Effector CD8-positive, alpha-beta T cell (primary cell): ENCODE measurements at places on chromosomes 11 and 22.

DNA sequence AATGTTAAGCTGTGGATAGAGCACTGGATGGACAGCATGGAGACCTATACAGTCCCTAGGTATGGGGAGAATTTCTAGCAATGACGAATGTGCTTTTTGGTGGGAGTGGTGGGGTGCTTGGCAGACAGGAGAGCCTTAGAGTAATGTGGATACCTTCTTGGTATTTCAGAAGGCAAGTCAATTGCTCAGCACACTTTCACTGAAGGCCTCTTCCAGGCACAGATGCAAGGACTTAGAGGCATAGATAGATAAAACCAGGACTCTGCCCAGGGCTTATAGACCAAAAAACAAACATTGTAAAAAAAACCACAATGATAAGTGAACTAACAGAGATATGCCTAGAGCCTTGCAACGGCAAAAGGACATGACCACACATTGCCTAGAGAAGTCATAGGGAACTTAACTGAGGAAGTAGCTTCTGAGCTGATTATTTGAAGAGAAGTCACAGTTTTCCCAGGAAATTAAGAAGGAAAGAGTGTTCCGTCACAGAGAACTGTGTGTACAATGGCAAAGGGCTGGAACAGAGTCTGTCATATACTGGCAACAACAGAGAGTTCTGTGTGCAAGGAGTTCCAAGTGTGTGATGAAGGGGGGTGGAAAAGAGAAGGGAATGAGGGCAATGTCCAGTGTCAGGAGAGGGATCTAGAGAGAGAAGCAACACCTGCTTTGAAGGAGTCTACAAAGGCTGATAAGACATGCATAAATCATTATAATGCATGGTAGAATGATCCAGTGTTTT lies 65.9 kb upstream of the PICALM start:
- no peak for DNase-seq

- no peak for DNase-seq
Observed at GRCh38 chr22:18970176-18970947, 34.3 kb upstream of the PRODH start.

DNA sequence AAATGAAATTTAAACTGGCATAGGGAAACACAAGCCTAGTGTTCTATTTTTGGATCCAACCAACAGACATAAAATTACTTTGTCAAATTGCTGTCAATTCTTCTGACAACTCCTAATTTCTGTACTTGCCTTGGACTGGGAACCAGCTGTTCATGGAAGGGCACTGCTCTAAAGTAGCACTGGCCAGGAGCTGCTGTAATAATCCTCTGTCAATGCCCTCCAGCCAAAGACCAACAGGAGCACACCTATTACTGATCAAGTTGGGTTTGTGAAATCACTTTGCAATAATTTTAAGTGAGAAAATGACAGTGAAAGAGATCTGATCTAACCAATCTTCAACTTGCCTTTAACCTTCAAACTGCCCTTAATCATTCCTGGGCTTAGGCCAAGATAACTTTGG lies 18.9 kb upstream of the TMEM123 start:
- no peak for DNase-seq

GRCh38 chr22:46029574-46030200 lies 52.7 kb upstream of the WNT7B start:
- DNase-seq, result no peak

DNA sequence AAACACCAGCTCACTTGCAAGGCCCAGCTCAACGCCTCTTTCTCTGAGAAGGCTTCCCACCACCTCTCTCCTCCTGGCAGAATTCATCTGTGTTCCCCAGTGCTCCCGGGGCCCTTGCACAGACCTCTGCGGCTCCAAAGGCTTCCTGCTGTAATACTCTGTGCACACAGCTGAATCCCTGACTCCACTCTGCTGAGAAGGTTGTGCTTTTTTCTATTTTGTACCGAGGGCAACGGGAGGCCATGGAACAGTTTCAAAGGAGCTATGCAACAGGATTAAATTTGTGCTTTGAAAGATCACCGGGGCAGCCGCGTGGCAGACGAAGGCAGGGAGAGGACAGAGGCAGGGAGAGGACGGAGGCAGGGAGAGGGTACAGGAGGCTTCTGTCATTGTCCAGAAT lies 49.2 kb upstream of the SYT7 start:
- no peak for DNase-seq

DNA sequence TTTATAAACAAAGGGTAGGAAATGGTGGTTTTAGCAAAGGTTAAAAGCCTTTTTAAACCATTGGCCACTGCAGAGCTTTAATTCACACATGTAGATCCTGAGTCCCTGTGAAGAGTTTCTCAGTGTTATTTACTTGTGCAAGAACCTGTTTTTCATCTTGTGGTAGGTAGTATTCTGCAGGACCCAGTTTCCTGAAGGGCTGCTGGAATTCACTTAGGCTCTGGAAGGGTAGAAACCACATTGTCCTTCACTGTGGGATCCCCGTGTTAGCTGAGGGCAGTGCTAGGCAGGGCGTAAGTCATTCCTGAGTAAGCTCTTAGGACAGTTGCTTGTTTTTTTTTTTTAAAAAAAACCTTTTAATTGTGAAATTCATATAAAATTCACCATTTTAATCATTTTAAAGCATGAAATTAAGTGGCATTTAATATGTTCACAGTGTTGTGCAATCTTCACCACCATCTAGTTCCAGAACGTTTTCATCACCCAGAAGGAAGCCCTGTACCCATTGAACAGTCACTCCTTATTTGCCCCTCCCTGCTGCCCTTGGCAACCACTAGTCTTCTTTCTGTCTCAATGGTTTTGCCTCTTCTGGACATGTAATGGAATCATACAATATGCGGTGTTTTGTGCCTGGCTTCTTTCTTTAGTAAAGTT lies 77.7 kb downstream of the C22orf31 start:
- DNase-seq, result no peak

DNA sequence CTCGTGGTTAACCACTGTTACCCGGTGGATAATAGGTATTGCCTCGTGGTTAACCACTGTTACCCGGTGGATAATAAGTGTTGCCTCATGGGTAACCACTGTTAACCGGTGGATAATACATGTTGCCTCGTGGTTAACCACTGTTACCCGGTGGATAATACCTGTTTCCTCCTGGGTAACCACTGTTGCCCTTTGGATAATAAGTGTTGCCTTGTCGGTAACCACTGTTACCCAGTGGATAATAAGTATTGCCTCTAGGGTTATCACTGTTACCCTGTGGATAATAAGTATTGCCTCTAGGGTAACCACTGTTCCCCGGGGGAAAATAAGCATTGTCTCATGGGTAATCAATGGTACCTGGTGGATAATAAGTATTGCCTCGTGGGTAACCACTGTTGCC lies 15.0 kb upstream of the NXPE4 start:
- no peak for DNase-seq

DNA sequence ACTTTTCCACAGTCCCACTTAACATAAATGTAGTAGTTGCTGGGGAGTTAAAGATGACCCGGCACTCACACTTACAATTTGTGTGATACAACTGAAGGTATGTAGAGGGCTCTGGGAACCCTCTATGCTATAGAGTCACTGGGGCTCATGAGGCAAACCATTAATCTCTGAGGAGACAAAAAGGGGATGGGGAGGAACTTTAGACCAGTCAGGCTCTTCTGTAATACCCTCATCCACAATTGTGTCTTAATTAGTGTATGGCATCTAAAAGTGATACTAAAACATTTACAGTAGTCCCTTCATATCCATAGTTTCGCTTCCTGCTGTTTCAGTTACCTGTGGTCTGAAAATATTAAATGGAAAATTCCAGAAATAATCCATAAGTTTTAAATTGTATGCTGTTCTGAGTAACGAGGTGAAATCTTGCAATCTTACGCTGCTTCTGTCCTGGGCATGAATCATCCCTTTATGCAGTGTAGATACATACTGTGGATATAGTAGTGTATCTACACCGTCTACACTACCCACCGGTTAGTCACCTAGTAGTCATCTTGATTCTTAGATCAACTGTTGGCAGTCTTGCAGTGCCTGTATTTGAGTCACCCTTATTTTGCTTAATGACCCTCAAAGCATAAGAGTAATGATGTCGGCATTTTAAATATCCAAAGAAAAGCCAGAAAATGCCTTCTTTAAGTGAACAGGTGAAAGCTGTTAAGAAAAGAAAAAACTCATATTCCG lies 12.2 kb downstream of the CBL start:
- DNase-seq, result no peak

DNA sequence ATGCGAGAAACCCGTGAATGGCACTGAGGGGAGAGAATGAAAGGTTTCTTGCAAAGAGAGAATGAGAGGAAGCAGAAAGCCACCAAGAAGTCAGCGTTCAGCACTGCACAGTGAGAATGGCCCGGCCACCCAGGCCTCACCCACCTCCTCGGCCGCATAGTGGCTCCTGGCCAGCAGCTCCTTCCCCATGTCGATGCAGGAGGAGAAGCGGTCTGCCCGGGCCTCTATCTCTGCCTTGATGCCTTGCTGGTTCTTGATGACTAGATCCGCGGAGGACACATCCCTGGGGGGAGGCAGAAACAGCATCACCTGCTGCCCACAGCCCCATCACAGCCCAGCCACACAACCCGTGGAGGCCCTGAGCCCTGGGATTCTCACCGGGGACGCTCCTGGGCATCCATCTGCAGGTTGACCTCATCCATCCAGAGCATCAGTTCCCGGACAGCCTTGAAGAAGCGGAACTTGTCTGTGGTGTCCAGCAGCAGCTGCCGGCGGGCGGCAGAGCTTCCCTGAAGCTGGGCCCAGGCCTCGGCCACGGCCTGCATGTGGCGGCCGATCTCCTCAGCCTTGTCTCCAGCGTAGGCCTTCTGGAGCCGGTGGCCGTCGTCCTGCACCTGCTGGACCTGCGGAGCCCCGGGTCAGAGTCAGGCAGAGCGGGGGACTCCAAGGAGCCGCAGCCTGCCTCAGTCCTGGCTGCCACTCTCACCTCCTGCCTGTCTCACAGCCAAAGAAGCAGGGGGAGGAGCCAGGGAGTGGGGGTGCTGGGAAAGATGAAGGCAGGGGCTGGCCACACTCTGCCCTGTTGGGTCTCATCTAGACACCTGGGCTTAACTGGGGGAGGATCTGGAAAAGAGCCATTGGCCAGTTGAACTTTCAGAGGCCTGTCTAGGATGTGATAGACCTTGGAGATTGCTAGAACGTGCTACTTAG lies 12.2 kb upstream of the RBM4B start:
- DNase-seq, result no peak

DNA sequence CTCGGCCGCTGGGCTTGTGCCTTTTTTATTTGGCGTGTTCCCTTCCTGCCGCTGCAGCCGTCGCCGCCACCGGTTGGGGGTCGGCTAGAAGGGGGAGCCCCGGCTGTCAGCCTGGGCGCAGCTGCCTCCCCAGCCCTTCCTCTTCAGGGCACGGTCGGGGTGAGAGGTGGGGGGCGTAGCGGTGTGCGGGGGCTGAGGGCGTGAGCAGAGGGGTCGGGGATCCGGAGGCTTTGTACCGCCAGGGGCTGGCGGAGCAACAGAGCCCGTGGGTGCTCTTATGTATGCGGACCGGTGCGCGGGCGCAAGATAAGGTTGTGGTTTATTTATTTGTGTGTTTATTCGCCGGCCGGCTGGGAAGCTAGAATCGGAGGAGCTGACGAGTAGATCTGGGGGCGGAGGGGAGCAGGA lies 477 bp downstream of the ZBTB16 start:
- DNase-seq, result no peak

DNA sequence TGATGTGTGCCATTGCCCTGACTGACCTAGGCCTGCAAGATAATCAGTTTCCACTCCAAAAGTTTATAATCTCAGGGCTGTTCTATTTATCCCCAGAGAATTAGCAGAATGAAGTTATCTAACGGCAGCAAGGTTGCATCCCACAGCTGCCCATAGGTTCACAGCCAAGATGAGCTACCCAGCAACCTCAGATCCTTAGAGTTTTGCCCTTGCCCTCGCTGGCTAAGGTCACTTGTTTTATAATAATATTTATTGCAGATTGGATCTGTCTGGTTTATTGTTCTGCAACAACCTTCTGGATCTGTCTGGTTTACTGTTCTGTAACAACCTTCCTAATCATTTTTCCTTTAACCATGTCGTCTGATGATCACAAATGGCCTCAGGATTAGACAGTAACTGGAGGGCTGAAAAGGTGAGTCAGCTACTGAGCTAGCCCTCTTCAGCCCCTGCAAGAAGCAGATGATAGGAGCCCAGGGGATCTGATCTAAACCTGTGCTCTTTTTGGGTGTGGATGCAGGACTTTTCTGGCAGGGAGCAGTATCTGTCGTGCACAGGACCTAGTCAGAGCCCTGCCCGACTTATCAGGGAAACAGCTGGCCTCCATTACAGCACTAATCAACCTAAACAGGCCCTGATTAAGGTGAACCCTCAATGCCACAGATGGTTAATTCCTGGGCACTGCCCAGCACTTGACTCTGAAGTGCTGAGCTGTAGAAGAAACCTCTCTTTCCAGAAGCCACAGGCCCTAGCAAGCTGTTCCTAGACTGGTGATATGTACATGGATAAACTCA lies 642.9 kb upstream of the KIRREL3 start:
- DNase-seq, result no peak
